ENCODE measurements at places on chromosomes 16 and 17.

GRCh38 chr17:59844884-59845594 lies 47.7 kb downstream of the TUBD1 start:
- DNase-seq, result no peak

GRCh38 chr17:65398040-65398787 lies 163.2 kb downstream of the AXIN2 start:
- DNase-seq, result no peak

DNA sequence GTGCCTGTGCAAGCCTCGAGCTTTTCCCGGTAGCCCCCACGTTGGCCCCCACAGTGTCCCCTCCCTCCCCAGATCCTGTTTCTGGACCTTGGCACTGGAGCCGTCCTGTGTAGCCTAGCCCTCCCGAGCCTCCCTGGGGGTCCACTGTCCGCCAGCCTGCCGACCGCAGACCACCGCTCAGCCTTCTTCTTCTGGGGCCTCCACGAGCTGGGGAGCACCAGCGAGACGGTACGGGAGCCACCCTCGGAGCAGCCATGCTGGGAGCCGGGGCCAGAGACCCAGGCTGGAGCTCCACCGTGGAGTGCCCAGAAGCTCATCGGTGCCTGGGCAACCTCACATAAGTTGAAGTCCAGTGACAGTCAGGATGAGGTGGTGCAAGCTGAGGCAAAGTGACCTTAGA lies 11.8 kb downstream of the RGS11 start:
- DNase-seq, result no peak

GRCh38 chr17:14359163-14360020 lies 58.5 kb downstream of the HS3ST3B1 start:
- peak; percentile 61 for DNase-seq

DNA sequence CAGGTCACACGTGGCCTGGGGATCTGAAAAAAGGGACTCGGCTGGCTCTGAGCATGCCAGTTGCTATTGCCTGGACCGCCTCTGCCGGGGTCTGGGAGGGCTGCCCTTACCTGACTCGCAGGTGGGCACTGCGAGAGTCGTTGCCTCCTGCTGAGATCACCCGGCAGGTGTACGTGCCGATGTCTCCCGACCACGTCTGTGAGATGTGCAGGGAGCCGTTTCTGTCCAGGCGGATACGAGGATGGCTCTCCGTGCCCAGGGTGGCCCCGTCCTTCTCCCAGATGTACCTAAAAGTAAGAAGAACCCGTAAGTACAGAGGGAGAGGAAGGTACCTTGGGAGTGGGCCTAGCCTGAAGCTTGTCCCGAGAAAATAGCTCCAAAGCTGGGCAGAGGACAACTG lies 112.0 kb upstream of the CDC42EP4 start:
- DNase-seq, result peak; percentile 28

Data from H9 (cell line).